Ascending aorta (tissue), 2 donors: ENCODE measurements at places on chromosomes 7 and 10.

- DNase-seq: no peak
- no peak overlapping the region for H3K4me3 ChIP-seq
- no peaks in the 10 kb centered on the region for H3K4me1 ChIP-seq
- H3K27ac ChIP-seq: no peak overlapping the region
- no peaks in the 10 kb centered on the region for H3K27me3 ChIP-seq
These were observed 411.0 kb upstream of the DPP6 start for GRCh38 chr7:153641199-153641598.

DNA sequence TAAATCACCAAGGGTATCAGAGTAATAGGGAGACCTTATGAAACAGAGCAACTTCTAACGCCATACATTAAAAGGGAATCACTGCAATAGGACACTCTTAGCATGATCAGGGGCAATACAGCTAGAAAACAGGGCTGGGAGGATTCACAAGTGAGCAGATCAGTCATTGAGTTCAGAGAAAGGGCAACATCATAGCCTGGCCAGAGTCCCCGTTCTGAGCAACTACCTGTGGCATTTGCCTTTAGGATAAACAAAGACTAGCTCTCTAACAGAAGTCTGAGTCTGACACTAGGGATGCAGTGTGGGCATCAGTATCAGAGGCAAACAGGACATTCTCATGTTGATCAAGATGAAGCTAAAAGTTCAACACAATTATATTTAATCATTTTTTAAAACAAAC, 297.9 kb downstream of the DGKB start:
- H3K4me3 ChIP-seq: no peak overlapping the region
- H3K27ac ChIP-seq: no peak overlapping the region
- H3K27me3 ChIP-seq: no peaks in the 10 kb centered on the region

DNA sequence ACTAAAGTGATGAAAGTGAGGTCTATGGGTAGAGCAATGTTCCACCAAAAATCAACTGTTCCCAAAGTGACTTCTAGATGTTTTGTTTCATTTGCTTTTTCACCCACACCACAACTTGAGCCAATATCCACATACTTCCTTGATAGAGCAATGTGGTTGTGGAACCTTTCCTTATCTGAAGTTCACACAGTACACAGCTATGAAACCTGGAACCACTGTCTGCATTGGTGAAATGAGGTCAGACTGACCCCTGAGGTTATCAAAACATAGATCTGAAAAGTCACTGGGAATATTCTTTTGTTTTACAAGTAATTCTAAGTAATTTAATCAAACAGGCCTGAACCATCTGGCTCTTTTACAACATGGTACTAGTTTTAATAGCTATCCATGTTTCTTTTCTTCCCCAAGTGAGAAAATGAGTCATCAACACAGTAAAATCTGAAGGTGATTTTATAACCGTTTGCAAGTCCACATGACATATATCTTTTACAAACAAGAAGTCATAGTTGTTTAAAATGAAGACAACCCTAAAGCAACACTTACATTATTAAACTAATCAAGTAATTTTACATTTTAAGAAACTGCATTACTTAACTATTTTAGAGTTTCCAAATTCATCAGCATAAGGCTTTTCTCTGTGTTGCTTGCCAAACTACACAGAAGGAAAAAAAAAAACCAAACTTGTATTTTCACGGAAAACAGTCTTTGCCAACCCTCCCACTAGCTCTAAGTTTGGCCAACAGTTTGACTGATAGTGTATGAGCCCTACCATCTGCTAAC, 80.3 kb downstream of the LRRC17 start:
- no peaks in the 10 kb centered on the region for H3K27me3 ChIP-seq
- peaks cover 14% of the 10 kb centered on the region for H3K4me1 ChIP-seq
- H3K36me3 ChIP-seq: no peaks in the 10 kb centered on the region

DNA sequence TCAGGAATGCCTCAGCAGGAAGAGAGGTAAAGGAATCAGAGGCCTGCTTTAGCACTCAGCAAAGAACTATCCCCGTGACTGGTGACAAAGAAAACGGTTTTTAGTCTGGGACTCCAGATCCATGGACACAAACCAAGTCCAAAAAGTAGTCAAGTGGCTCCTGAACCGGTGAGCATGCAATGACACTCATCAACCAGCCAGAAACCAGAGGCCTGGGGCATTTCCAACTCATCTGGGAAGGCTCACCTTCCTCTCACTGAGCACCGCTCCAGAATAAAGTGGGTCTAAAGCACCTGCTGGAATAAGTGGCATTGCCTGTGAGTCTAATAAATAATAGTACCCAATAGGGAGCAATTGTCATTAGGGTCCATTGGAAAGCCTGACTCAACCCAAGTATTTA, 17.9 kb upstream of the UCN3 start:
- H3K4me1 ChIP-seq: no peaks in the 10 kb centered on the region
- no peak overlapping the region for H3K27ac ChIP-seq
- H3K4me3 ChIP-seq: no peak overlapping the region
- no peaks in the 10 kb centered on the region for H3K36me3 ChIP-seq
- H3K27me3 ChIP-seq: no peaks in the 10 kb centered on the region
- DNase-seq: no peak

DNA sequence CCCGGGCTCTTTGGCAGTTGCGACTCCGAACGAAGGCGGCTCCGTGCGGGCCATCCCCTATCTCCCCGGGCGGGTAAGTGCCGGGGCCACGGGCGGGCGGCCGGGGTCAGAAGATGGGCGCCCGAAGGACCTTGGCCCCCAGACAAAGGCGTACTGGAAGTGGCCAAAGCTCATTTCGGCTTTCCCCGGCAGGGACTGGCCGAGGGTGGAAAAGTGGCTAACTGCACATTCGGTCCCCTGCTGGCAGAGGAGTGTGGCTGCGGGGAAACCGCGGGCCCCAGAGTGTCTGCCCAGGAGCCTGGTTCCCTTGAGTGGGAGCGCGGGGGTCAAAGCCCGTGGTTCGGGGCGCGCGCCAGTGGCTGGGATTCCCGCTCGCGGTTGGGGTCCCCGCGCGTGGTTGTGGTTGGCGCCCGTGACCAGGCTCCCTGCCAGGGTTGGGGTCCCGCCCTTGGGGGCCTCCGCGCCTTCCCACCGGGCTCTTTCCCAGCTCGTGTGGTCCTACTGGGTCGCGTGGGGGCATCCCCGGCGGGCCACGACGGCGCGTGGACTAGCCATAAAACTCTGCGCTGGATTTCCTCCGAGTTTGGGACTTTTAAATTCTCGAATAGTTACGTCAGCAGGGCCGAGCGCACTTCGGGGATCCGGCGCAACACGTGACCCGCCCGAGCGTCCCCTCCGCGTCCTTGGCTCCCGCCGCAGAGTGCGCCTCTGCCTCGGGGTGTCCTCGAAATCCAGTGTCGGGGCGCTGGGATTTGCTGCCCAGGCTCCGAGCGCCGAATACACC, 124.4 kb downstream of the TACC2 start:
- H3K27me3 ChIP-seq: no peaks in the 10 kb centered on the region
- peak; percentile 17 for DNase-seq
- H3K4me1 ChIP-seq: peaks cover 19% of the 10 kb centered on the region
- H3K27ac ChIP-seq: peak overlapping the region; percentile 97

- DNase-seq: no peak
- no peak overlapping the region for H3K4me3 ChIP-seq
- no peaks in the 10 kb centered on the region for H3K27me3 ChIP-seq
- H3K4me1 ChIP-seq: no peaks in the 10 kb centered on the region
These were observed 199.4 kb downstream of the ELMO1 start for GRCh38 chr7:37249240-37249639.

DNA sequence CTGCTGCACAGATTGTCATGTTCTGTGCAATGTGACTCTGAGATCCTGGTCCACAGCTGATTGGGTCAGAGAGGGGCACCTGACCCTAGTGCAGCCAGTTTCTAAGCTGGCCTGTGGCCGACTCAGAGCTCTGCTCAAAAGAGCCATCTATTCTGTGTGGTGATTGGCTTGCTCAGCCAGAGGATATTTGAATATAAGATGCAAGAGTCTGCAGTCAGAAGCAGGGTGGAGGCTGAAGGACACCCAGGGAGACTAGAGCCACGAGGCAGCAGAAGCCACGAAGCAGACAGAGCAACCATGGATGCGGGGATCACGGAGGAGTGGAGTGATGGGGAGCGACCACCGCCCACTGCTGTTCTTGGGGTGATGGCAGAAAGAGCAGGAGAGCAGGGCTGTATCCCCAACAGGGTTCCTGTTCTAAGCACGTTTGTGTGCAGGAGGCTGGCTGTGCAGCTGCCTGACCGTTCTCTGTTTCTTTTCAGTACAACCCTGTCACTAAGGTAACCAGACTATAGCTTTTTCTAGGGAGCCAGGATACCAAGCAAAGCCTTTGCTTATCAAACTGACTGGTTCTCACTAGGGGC, 19.5 kb upstream of the RHEB start:
- no peaks in the 10 kb centered on the region for H3K27me3 ChIP-seq
- H3K27ac ChIP-seq: peak overlapping the region; percentile 76
- peaks cover 10% of the 10 kb centered on the region for H3K4me1 ChIP-seq
- H3K4me3 ChIP-seq: no peak overlapping the region
- DNase-seq: no peak
- H3K36me3 ChIP-seq: no peaks in the 10 kb centered on the region

GRCh38 chr7:93414574-93414973, 159.9 kb downstream of the CALCR start:
- H3K4me3 ChIP-seq: no peak overlapping the region
- H3K27me3 ChIP-seq: no peaks in the 10 kb centered on the region
- H3K4me1 ChIP-seq: no peaks in the 10 kb centered on the region
- no peaks in the 10 kb centered on the region for H3K36me3 ChIP-seq

DNA sequence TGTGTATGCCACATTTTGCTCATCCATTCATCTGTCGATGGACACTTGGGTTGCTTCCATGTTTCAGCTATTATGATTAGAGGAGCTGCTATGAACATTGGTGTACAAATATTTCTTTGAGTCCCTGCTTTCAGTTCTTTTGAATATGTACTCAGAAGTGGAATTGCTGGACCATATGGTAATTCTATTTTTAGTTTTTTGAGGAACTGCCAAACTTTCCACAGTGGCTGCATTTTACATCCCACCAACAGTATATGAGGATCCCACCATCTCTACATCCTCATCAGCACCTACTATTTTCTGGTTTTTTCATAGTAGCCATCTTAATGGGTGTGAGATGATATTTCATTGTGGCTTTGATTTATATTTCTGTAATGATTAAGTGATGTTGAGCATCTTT, 44.7 kb upstream of the ZMIZ2 start:
- H3K27me3 ChIP-seq: no peaks in the 10 kb centered on the region
- no peak overlapping the region for H3K27ac ChIP-seq
- peaks cover 50% of the 10 kb centered on the region for H3K36me3 ChIP-seq
- H3K4me3 ChIP-seq: no peak overlapping the region
- DNase-seq: no peak
- no peaks in the 10 kb centered on the region for H3K4me1 ChIP-seq

DNA sequence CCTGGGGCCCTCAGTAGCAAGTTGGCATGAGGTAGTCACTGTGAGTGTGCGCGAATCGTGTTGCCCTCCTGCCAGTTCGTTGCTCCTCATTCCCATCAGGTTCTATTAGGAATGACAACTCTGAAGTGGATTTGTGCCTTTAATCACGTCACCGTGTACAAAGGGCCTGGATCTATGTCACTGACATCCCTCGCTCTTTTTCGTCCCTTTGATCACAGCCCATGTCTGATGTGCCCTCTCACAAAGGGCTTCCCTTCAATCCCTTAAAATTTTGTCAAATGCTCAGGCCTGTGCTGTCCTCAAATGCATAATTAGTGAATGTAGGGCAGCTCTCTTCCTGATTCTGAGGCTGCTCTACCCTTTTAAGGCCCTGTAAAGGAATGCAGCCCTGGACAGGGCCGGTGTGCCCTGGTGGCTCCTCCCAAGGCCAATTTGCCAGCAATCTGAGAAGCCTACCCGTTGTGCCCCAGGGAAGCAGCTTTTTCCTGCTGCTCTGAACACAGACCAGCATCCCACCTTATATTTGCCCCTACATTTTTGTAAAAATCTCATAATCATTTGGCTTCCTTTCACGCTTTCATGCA, 93.6 kb downstream of the TMEM178B start:
- H3K4me1 ChIP-seq: no peaks in the 10 kb centered on the region
- H3K4me3 ChIP-seq: no peak overlapping the region
- H3K27me3 ChIP-seq: no peaks in the 10 kb centered on the region
- no peak overlapping the region for H3K27ac ChIP-seq
- DNase-seq: no peak

GRCh38 chr10:18527687-18528086, 123.7 kb downstream of the NSUN6 start:
- no peaks in the 10 kb centered on the region for H3K4me1 ChIP-seq
- H3K4me3 ChIP-seq: no peak overlapping the region
- DNase-seq: no peak
- H3K36me3 ChIP-seq: peaks cover 5% of the 10 kb centered on the region

GRCh38 chr7:53900856-53901528, 641.2 kb upstream of the VSTM2A start:
- DNase-seq: no peak
- H3K4me3 ChIP-seq: no peak overlapping the region
- no peaks in the 10 kb centered on the region for H3K36me3 ChIP-seq
- no peaks in the 10 kb centered on the region for H3K4me1 ChIP-seq

DNA sequence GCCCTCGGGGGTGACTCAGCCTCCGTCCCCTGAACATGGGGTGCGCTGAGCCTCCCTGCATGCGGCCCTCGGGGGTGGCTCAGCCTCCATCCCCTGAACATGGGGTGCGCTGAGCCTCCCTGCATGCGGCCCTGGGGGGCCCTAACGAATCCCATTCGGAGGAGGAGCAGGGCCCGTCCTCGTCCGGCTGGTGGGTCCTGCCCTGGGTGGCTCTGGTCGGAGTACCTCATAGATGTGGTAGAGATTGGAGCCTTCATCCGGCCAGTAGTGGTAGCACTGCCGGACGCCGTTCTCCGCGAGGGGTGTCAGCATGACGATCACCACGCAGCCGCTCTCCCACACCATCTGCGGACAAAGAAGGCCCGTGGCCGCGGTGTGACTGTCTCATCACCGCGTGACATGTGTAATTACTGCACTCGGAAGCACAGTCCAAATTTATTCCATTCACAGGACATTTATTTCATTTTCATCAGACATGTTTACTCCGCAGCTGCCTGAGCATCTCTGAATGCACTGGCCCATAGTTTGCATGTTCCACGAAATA, 241.1 kb downstream of the DNAJB6 start:
- H3K4me1 ChIP-seq: no peaks in the 10 kb centered on the region
- H3K27me3 ChIP-seq: no peaks in the 10 kb centered on the region
- no peaks in the 10 kb centered on the region for H3K36me3 ChIP-seq
- no peak for DNase-seq
- H3K4me3 ChIP-seq: no peak overlapping the region

GRCh38 chr7:142425281-142425680, 167.4 kb upstream of the PRSS58 start:
- DNase-seq: no peak
- H3K4me3 ChIP-seq: no peak overlapping the region
- H3K36me3 ChIP-seq: no peaks in the 10 kb centered on the region
- H3K27ac ChIP-seq: no peak overlapping the region
- H3K27me3 ChIP-seq: no peaks in the 10 kb centered on the region

DNA sequence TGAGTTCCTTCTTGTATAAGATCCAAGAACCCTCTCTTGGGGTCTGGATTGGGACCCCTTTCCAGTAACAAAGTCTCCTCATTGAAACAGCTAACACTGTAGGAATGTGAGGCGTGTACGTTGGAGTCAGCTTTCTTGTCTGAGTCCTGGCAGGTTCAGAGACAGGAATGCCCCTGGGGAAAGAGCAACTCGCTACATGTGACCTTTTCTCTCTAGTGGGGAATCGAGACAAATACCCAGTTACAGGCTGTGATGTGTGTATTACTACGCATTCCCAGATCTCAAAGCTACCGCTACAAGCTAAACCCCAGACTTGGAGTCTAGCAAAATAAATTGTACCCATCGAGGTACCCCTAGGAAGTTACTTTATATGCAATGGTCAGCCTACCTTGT, 85.6 kb upstream of the FRMD4A start:
- no peak overlapping the region for H3K4me3 ChIP-seq
- no peak for DNase-seq
- no peaks in the 10 kb centered on the region for H3K27me3 ChIP-seq
- H3K27ac ChIP-seq: no peak overlapping the region
- H3K36me3 ChIP-seq: no peaks in the 10 kb centered on the region
